ENCODE measurements at places on chromosomes 5 and 9.
A peak's percentile ranks its signal among the peaks of the same experiment; 100 is the strongest.

GRCh38 chr9:42396318-42396717, 212.9 kb downstream of the SPATA31A6 start:
- no peak for DNase-seq

GRCh38 chr5:68181039-68181599, 34.4 kb upstream of the PIK3R1 start:
- DNase-seq = no peak

DNA sequence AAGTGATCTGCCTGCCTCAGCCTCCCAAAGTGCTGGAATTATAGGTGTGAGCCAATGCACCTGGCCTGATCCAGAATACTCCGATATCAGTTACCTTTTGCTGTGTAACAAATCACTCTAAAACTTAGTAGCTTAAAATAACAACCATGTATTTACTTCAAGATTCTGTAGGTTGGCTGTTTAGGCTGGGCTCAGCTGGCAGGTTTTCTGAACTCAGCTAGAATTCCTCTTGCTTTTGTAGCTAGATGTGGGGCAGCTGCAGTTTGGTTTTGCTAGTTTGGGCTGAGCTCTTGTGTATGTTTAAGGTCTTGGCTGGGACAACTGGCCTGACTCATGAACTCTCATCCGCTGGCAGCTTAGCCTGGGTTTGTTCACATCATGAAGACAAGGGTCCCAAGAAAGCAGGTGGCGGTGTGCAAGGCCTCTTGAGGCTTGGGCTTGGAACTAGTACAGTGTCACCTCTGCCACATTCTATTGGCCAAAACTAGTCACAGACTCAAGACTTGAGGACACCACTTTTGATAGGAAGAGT, 138.3 kb upstream of the SHB start:
- DNase-seq = no peak

DNA sequence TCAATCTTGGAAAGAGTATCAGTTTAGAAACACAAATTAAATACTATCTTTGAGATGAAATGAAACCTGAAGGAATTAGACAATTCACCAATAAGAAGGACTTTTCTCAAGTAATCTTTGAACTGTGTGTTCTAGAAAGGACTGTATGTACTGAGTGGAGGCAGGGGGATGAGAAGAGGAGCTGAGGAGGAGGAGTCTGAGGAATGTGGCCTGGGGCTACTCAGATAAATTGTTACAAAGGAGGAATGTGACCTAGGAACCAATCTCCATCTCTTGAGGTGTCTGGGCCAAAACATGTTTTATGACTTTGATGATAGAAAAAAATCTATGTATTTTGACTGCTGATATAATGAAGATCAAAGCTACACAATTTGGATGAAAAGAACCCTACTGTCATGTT, 124.3 kb upstream of the ANKRD55 start:
- DNase-seq = no peak

DNA sequence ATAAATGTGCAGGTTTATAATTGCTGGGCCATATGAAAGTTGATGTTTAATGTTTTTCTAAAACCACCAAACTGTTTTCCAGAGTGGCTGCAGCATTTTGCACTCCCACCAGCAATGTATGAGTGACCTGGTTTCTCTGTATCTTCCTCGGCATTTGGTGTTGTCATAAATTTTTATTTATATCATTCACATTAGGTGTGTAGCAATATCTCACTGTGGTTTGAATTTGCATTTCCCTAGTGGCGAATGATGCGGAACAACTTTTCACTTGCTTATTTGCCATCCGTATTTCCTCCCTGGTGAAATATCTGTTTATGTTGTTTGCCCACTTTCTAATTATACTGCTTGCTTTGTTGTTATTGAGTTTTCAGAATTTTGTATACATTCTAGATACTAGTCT, 295.7 kb upstream of the TUT7 start:
- no peak for DNase-seq

- DNase-seq = no peak
Measured at GRCh38 chr5:124912638-124913328, 166.3 kb upstream of the ZNF608 start.

- DNase-seq = no peak
Measured at GRCh38 chr9:35406183-35406959, 83.5 kb upstream of the RUSC2 start.

GRCh38 chr5:141101059-141101458, 786 bp downstream of the PCDHB3 start:
- no peak for DNase-seq

DNA sequence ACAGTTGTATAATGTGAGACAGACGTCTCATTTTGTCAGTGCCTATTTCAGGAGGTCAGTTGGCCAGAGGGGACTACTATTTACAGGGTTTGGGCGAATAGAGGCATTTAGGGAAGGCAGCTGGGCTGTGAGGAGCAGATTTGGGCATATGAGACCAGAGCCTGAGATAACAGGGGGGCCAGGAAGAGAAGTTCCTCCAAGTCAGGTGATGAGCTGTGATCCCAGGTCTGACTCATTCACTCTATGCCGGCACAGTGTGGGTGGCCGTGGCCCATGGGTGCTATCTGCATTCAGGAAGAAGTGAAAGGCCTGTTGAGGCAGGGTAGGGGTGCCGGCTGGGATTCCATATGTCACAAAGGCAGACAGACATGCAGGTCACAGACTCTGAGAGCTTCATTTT, 142.8 kb downstream of the PDZD2 start:
- no peak for DNase-seq

GRCh38 chr5:61350535-61350934, 18.5 kb downstream of the ZSWIM6 start:
- no peak for DNase-seq

- DNase-seq = no peak
Measured at GRCh38 chr9:104872656-104873488, 55.1 kb downstream of the ABCA1 start.

- no peak for DNase-seq
Measured at GRCh38 chr5:74595143-74595925, 45.2 kb downstream of the ENC1 start.

DNA sequence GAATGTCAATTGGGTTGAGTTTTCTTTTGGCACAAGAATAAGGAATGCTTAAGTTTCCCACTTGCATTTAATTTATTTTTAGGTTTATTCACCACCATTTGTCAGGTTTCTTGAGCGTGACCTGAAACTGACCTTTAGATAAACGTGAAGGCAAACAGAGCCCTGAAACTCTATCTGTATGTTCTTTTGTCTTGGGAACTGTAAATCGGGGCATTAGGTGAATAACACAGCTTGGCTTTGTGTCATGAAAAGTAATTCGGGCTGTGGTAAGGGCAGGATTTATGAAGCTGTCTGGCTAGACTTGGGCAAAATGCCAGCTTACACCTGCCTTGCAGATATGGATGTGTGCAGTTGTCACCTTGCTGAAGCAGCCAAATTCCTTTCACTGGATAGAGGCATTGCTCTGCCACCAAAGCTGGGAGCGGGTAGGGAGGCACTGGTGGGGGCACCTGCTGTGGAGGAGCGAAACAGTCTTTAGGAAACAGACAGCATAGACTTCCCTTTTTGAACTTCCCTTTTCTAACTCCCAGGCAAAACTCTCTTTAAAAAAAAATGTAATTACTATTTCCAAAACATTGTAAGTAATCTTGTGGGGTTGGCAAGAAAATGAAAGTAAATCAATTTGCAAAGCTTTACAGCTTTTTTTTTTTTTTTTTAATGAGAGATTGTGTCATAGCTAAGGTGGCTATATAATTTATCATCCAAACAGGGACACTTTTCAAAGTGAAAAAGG, 545.2 kb downstream of the CSNK1G3 start:
- peak; percentile 46 for DNase-seq

DNA sequence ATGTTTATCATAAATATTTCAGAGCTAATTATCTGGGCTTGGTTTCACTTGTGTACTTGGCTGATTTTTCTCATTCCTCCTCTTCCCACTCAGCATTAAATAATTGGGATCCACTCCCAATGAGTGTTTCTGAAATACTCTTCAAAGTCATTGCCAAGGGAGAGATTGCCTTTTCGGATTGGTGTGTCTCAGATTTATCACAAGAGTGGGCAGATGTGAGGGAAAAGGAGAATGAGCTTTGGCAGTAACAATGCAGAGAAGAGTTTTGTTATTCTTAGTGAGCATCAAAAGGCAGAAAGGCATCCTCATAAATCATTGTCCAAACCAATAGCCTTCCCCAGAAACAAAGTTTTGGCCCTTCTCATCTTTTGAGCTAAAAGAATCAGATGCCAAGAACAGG, 79.2 kb downstream of the SEMA5A start:
- no peak for DNase-seq

DNA sequence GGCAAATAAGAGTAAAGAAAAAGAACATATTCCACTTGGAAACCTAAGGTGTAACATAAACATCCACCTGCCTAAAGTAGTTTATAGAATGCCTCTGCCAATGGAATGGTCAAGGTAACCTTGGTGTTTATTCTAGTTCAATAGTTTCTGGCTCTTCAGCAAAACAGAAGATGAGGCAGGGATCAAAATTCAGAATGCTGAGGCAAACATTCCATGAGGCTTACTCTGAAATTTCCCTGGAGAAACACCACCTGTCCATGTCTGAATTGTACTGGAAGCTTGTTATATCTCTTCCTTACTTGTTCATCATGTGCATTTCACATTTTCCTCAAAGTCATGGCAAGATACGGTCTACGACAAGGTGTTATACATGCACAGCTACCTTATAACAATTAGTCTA, 1862.4 kb upstream of the ACO1 start:
- no peak for DNase-seq

DNA sequence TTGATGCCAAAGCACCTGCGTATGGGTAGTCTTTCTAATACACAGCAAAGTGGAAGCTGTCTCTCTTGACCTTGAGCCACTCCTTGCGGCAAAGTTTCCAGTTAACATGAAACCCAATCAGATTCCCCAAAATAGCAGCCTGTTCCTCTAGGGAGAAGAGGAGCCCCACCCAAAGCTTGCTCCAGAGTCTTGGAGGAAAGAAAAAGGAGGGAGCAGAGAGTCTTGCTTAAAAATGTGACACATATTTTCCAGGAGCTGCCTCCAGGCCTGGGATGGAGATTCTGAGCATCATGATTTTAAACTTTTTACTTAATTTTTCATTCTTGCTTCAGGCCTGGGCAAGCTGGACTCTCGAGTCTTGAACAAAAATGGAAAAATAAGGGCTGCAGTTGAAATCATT, 223.5 kb upstream of the TNC start:
- no peak for DNase-seq

DNA sequence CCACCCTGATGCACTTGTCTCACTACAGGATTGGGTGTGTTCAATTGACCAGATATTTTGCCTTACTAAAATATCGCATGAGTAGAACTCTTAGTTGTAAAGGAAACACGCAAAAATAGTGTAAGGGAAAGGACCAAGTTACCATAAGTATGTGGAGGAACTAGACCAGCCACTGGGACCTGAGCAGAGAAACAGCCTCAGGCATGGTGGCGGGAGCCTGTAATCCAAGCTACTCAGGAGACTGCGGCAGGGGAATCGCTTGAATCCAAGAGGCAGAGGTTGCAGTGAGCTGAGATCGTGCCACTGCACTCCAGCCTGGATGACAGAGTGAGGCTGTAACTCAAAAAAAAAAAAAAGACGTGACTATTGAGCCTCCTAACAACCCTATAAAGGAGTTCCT, 117.9 kb upstream of the SPATA31C2 start:
- no peak for DNase-seq

DNA sequence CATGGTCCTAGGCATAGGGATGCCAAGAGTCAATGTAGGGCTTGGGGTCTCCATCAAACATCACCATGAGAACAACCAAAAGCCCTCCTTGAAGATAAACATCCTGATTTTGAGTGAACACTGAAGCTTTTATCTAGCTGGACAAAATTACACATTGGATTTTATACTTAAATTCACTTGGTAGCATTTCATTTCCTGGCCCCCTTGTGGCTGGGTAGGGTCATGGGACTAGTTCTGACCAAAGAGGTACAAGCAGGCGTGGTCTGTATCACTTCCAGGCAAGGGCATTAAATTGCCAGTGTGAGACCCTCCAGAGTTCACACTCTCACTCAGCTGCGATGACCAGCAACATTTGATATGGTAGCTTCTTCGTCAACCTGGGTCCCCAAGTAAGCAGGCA, 320.3 kb downstream of the ACTL7B start:
- DNase-seq = no peak
